Gastroesophageal sphincter (tissue), 4 donors: ENCODE measurements at places on chromosomes 7 and 10. TPM values are rescaled to one million over a fixed set of nuclear protein-coding genes. Genes with fewer than 3 reads are reported as not detected.
A peak's percentile ranks its signal among the peaks of the same experiment; 100 is the strongest.

GRCh38 chr7:30453921-30454320 is 24.7 kb downstream of the NOD1 start:
- ATAC-seq = peak; percentile 44

NUDT13 gene
- total RNA-seq = 3.9 TPM

CUEDC2 gene
- 63.8 TPM for total RNA-seq

ABCB4 gene
- 1.3 TPM for total RNA-seq

GRCh38 chr7:78703391-78703790 is 750.1 kb downstream of the MAGI2 start:
- no peak for ATAC-seq
